ENCODE measurements at places on chromosomes 7 and 10.

DNA sequence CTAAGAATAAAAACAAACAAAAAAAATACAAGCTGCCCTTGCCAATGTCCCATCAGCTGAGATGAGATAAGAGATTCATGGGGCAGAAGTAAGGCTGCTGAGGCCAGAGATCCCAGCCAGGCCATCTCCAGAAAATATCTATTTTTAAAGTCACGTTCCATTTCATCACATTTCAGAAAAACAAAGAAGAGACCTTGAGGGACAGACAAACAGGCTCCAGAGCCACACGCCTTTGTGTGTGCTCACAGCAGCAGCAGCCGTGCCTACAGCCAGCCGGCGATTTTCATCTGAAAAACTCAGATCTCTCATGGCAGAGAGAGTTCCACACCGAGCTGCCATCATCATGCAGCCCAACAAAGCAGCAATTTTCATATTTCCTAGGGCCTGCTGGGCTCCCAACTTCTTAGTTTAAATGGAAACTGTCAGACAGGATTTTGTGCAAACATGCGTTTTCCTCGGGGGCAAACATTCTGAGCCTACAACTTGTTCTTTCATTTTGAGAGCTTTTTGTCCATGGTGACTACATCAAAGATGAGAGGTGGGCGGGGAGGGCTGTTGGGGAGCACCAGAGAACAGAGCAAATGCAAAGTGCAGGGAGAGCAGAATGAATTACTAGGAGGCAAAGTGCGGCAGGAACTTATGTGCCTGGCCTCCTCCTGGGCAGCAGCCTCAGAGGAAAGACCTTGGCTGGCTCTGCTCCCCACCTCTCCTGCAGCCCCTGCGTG is 38.8 kb downstream of the DLG5 start:
- DNase-seq, result no peak

DNA sequence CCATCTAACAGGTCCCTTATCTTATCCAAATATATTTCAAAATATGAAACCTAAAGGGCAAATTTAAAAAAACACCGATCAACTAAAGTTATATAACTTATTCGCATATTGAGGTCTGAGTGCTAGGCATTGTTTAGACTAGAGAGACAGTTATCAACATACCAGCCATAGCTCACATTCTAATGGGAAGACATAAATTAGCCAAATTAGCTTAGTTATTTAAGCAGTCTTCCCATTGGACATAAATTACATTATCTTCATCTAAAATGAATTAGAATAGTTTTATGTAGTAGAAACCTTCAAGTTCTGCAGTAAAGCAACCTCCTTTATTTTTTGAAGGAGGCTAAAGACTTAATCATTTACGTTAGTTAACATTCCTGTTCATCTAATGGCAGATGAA is 17.4 kb downstream of the KIF5B start:
- DNase-seq, result no peak

DNA sequence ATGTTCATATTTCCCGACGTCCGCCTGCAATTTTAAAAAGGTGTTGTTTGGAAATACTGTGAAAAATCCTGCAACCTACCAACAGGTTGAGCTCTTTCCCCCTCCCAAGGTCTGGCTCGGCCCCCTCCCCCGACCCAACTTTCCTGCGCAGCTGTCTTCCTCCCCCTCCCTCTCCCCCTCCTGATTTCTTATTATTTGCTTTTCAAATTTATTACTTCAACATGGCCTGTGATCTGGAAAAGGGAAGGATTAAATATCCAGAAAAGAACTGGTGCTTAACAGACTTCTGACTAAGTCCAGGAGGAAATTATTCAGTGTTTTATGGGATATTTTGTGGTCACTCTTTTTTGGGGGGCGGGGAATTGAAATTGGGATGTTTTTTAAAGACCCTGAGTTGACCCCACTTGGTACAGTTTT is 2.4 kb downstream of the ARID5B start:
- DNase-seq, result no peak

GRCh38 chr7:2974093-2974819 is 69.4 kb downstream of the CARD11 start:
- DNase-seq, result no peak
